ENCODE measurements at places on chromosomes 6 and 20.

- DNase-seq: no peak
These were observed 117.5 kb downstream of the PRIM2 start for GRCh38 chr6:57434944-57435343.

DNA sequence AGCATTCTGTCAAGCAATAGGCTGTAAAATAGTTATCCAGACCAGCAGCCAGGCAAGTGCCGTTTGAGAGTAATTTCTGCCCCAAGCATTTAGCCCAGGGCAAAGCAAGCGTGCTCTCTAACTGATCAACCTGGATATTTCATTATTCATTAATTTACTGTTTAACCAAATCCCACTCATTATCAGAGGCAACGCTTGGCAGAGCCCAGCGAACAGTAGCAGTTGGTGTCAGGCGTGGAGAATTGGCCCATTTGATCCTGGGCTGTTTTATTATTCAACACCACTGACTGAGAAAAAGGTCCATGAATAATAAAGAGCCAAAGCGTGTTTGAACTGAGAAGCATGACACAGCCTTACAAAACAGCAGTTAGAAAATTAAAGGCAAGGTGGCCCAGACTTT, 35.3 kb downstream of the TFAP2B start:
- no peak for DNase-seq

DNA sequence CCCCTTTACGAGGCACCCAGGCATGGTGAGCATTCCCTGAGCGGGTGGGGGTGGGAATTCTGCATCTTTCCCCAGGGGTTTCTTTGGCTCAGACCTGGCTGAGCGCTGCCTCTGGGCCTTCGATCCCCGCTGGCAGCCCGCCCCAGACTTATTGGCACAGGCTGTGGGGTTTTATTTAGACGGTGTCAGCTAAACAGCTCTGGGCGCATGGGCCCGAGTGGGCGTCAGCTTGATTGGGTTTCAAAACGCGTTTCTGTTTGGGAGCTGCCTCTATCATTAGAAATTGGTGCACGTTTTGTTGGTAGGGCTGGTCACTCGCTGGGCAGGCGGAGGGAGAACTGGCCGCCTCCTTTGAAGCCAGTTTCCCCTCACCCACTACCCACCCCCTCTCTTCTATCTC, 21.0 kb downstream of the PMEPA1 start:
- no peak for DNase-seq

DNA sequence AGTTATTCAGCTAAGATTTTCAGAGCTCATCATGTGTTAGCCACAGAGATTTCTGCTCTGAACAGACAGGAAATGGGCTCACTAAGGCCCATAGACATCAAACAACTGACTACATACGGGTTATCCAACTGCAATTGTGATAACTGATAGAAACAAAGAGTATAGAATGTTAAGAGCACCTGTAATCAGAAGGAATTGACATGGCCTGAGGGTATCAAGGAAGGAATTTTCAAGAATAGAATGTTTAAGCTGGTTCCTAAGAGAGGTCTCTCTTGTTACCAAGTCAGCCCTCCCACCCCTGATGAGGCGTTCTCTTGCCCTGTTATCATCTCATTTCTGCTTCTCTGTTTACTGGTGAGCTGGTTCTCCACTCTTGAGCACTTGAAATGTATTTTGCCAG, at the start of gene MEI4:
Gene MEI4 (plus strand): TSS at position 301 of the 400 bp plus-strand sequence. CDS start 37,633 bp downstream, outside the sequence.
- no peak for DNase-seq

- DNase-seq: no peak
These were observed 103.5 kb downstream of the CD24 start for GRCh38 chr6:106870824-106871717.

- DNase-seq: no peak
These were observed 10.4 kb upstream of the ABHD16B start for GRCh38 chr20:63850689-63851547.

DNA sequence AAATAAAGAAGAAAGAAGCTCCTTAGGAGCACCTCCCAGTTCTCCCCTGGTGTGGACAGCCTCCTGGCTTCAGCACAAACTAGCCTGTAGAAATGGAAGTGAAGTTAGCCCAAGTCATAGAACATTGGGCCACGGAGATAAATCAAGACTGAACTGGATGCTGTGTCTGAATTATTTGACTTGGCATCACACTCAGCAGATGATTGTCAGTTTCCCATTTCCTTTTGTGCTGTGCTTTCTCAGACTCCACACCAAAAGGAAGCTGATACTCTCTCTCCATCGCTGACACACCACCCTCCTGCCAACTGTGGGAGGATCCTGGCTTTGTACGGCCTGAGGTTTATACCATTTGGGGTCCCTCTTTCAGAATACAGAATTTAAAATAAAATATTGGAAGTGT, 209.8 kb downstream of the TFAP2A start:
- DNase-seq: no peak

DNA sequence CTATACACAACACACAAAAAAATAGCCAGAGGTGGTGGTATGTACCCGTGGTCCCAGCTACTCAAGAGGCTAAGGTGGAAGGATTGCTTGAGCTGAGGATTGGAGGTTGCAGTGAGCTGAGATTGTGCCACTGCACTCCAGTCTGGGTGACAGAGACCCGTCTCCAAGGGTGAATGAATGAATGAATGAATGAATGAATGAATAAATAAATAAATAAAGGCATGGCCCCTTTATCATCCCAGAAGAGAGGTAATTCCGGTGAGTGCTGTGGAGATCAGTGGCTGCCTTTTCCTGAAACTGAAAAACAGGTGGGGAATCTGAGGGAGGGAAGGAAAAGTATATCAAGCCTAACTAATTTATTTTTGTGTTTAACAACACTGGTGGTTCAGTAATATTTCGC, 90.0 kb downstream of the JARID2 start:
- no peak for DNase-seq

DNA sequence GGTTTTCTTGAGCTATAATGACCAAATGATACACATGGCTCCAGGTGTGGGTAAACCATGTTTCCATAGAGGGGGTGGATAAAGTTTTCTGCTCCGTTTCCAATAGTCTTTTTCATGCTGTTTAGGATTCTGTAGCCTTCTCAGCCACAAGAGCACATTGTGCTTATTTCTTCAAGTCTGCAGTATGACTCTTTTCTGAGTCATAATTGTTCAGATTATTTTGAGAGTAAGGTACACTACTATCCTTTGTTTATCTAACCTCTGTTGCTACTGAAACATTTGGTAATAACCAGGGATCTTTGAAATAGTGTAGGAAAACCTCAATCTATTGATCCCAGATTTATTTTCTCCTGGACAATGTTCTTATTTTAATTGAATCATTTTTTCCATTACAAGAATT, 247.9 kb upstream of the BMP2 start:
- no peak for DNase-seq

DNA sequence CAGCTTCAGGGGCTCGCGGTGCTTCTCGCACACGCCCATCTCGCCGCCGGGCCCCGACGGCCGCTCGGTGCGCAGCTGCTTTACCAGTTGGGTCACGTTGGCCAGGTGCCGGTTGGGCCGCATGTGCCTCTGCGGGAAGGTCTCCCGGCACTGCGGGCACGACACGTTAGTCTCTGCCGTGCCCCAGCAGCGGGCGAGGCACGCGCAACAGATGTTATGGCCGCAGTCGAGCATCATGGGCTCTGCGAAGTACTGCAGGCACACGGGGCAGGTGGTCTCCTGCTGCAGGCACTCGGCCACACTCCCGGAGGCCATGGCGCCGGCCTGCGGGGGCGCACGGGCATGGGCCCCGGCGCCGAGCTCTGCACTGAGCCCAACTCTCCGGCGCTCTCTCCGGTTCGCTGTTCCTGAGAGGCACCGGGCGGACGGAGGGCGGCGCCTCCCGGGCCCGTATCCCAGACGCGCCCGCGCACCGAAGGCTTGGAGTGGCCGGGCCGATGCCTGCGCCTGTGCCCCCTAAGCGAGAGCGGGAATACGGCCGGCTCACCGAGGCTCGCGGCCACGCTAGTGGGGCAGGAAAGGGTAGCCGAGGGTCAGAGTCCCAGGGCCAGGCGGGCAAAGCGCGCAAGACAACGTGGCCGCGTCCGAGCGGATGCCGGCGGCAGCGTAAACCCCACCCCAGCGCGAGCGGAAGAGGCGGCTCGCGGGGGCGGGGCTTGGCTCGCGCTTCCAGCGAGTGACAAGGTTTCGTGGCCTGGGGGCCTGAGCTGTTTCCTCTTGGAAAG, at the start of gene TRIM27:
Gene TRIM27 (minus strand): TSS at position 668 of the 785 bp plus-strand sequence. CDS start 353 bp downstream, at position 315.
- peak; percentile 80 for DNase-seq

- DNase-seq: no peak
These were observed 42.9 kb upstream of the BHLHE23 start for GRCh38 chr20:63049561-63050221.

DNA sequence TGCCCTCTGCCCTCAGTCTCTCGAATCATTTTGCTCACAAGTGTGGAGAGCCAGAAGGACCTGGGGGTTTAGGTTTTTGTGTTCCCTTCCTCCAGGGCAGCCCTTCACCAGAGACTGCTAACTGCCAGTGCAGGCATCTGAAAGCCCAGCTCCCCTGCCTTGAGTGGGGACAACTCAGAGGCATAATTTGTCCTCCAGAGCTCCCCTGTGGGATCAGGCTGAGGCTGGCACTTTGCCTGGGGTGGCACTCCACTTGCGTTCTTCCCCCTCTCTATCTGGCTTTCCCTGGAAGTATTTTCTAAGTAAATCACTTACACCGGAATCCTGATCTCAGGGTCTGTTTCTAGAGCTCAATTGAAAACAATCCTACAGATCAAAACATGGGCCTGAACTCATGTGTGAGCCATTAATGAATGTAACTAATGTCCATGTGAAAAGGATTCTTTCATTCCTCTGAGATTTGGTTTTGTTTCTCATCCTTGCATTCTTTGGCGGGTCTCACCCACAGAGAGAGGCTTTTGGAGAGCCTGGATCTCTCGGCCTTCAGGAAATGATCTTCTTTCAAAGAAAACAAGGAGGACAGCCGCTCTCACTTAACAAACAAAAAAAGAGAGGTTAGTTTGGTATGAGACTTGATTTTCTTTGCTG, 125.7 kb upstream of the RIPOR2 start:
- DNase-seq: no peak

DNA sequence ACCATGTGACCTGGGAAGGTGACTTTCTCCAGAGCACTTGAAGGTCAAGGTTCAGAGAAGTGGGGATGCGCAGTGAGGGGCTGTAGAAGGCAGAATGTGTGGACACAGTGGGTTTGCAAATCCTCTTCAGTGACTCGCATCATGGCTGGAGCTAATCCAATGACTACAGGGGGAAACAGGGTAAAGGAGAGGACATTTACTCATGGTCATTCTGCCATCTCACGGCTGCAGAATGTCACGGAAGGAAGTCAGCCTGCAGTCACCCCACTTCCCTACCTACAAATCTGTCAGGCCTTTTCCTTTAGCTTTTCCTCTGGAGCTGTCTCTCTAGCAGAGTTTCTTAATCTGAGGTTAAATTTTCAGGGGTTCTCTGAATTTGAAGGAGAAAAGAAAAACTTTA, 337.6 kb downstream of the CDC5L start:
- no peak for DNase-seq

- no peak for DNase-seq
These were observed 43.6 kb upstream of the CCN6 start for GRCh38 chr6:112010328-112010727.

GRCh38 chr6:43718387-43719105, 31.0 kb upstream of the MRPS18A start:
- no peak for DNase-seq

- no peak for DNase-seq
These were observed 50.8 kb downstream of the GMDS start for GRCh38 chr6:2194643-2195042.

DNA sequence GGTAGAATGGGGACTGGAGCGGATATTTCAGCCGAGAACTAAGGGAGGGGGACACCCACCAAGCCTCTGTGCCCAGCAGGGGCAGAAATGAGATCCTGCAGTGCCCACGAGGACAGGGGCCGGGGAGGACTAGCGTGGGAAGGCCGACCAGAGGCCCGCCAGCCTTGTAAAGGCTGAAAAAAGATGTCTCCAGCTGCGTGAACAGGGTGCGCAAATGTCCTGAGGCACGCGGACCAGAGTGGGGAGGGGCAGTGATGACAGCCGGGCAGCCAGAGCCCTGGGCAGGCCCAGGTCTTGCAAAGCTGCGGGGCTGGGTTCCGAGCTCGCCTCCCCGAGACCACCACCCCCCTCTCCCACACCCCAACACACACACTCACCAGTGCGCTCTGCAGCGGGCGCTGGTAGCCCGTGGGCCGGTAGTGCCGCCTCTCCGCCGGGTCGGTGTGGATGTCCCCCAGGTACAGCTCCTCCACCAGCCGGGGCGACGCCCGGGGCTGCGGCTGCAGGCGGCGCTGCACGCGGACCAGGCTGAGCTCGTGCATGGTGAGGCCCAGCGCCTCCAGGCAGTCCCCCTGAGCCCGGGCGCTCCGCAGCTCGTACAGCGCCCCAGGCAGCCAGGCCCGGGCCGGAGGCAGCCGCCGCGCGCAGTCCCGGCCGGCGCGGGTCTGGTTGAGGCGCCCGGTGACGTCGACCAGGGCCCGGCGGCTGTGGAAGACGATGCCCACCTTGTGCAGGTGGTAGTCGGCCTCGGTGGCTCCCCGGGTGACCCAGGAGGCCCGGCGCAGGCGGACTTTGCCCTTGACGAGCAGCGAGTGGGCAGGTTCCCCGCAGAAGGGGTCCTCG, 48.2 kb downstream of the APCDD1L start:
- no peak for DNase-seq

DNA sequence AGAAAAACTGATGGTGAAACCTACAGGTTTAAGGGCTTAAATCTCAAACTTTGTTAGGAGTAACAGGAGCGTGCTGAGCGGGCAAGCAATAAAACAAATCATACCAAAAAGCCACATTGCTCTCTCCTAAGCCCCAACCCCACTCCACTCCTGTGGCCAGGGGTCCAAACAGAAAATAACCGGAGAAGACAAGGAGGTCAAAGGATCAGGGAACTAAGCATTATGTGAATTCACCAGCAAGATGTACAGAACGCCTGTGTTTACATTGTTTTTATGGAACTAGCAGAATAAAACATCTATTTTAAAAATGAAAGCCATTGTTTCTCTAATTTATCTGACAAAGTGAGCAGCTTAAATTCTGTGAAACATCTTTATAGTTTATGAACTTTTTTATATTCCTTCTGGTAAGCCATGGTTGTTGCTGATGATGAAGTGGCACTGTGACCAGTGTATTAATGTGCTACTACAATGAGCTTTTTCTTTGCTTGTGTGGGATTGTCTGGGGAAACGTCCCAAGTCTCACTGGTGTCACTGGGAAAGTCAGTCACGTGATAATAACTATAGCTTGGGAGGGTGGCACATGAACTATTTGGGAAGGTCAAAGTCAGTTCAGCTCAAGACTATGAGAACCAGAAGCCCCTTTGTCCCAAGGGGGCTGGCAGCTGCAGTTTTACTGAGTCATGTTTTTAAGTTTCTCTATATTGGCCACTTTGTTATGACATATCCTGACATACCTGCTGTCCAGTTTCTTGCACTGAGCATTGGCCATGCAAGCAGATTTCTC, 9.8 kb downstream of the FAM210B start:
- no peak for DNase-seq

GRCh38 chr6:155424181-155424580, 31.5 kb downstream of the NOX3 start:
- DNase-seq: no peak

Data from stimulated activated CD8-positive, alpha-beta memory T cell treated with anti-CD3 and anti-CD28 coated beads, Interleukin-4, amount 100 ng/mL, for 24 hours (primary cell).